ENCODE measurements at places on chromosomes 12 and 14.

- no peak for DNase-seq
Measured at GRCh38 chr12:42593874-42594273, 4.3 kb upstream of the PRICKLE1 start.

GRCh38 chr14:94622653-94623421 lies 10.6 kb downstream of the SERPINA3 start:
- DNase-seq, result no peak

GRCh38 chr12:1933342-1934051 lies 15.0 kb upstream of the CACNA2D4 start:
- no peak for DNase-seq

- DNase-seq, result no peak
Measured at GRCh38 chr14:50828721-50829488, 2.1 kb downstream of the NIN start.

DNA sequence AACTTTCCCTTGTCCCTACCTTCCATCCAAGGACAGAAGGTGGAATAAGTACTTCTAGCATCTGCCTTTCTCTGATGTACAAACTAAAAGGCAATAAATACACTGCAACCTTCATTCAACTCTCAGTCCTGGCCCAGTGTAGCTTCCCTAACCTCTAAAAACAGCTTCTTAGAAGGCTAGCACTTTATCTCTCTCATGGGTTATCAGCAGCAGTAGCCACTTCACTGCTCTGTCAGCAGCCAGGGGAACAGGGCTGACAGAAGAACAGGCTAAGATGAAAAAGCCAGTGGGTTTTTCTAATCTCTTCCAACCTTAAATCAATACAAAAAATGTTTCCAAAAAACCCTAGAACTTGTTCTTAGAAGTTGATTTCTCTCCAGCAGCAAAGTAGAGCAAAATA lies 13.2 kb downstream of the BAZ2A start:
- no peak for DNase-seq

- DNase-seq, result no peak
Measured at GRCh38 chr14:54085232-54085761, 128.7 kb upstream of the BMP4 start.

- peak; percentile 9 for DNase-seq
Measured at GRCh38 chr14:65892315-65892714, 479.8 kb downstream of the FUT8 start.

- no peak for DNase-seq
Measured at GRCh38 chr12:117148642-117149041, 41.6 kb downstream of the FBXO21 start.

- DNase-seq, result no peak
Measured at GRCh38 chr14:57854571-57854970, 11.3 kb downstream of the SLC35F4 start.

GRCh38 chr12:111444925-111445725 lies 39.4 kb downstream of the SH2B3 start:
- DNase-seq, result no peak

DNA sequence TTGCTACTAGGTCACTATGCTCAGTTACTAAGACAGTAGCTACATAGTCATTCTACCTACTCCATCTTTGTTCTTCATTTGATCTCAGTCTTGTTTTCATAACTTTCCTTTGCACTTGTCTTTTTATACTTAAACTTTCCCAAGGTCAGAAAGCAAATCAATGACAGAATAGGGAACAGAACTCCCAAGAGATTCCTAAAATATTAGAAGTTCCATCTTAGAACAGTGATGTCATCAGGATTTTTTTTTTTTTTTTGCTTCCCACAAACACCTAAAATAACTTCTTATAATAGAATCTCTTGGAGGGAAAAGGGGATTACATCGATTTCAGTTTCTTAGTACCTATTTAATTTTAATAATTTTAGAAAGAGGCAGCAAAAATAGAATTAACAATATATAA lies 65.8 kb downstream of the NTN4 start:
- DNase-seq, result no peak

GRCh38 chr12:82174936-82175335 lies 183.3 kb downstream of the CCDC59 start:
- DNase-seq, result no peak
